ENCODE measurements at places on chromosomes 11 and 22.
A peak's percentile ranks its signal among the peaks of the same experiment; 100 is the strongest.

DNA sequence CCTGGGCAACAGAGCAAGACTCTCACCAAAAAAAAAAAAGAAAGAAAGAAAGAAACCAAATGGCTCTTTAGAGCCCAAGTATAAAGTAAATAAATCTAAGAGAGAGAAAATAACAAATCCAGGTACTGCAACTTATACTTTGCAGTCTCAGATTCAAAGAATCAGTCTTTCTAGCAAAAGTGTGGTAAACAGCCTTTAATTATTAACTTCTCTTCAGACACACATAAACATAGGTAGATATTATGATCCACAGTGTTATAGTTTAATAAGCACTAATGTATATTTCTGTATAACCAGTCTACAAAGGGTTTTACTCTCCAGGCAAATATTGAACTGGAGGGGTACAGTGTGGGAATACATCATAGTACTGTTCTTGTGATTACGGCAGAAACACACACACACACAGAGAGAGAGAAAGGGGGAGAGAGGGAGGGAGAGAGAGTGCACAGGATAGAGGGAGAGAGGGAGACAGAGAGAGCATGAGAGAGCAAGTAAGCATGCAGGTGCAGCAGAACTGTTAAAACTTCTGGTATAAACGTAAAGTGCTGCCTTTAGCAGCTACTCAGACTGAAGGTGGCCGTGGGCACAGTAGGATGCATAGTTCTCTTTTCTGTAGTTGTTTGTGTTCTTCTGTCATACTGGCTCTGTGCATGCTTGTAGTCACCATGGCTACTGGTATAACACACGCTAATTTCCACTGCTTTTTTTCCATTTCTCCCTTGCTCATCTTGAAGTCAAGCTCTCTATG lies 32.3 kb downstream of the MTMR2 start:
- DNase-seq, result no peak

- no peak for DNase-seq
Observed at GRCh38 chr22:26143806-26144325, 25.4 kb upstream of the SEZ6L start.

DNA sequence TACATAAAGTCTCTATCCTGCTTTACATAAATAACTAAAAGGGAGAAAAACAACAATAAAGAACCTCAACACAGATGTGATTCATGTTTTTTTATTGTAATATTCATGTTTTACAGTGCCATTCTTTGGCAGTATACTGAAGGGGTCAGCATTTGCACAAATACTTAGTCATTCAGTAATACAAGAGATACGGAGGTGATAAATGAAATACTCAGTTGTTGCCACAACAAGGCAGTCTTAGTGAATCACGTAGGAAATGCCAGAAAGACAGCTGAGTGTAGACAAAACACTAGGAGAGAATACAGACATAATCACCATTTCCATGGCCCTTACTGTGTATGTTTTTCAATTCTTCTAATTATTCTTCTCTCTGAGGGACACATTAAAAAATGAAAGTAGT lies 910.4 kb downstream of the METTL15 start:
- no peak for DNase-seq

DNA sequence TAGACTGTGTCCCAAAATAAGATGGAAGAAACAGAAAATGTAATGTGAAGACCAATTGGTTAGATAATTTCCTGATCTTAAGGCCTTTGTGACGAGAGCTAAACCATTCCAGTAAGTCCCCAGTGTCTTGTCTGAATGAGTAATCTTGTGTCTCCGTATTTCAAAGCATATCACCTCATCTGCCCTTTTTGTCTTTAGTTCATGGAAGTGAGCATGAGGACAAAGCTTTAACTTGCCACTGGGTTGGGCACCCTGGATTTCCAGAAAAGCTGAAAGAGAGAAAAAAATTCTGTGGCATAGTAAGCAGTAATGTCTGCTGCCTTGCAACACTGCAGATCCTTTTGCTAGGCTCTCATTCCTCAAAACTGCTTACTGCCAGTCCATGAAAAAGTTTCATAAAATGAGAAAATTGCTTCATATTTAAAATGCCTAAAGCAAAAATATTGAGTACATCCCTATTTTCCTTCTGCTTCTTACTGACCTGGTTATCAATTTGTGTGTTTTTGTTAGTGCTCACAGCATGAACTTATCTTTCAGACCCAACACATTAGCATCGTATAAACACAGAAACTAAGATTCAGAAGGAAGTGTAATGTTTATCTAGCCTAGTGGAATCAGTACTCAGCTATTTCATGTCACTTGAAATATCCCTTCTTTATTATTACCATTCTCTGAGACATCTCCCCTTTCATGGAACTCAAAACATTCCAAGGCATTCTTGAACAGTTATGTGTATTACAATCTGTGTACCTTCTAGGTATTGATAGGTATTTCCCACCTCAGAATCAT lies 5.3 kb downstream of the CASP12 start:
- DNase-seq, result no peak

DNA sequence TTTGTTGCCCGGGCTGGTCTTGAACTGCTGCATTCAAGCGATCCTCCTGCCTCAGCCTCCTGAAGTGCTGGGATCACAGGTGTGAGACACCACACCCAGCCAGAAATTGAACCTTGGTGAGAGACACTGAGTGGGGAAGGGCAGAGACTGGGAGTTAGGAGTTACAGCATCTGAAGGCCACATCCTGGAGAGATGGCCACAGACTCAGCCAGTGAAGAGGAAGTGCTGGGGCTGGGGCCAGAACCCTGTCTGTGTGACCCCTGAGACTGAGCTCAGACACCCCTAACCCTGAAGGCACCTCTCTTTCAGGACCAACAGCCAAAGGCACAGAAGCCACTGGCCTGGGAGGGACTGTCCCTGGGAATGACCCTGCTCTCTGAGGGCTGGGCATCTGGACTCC lies 33.8 kb downstream of the TXN2 start:
- DNase-seq, result no peak

DNA sequence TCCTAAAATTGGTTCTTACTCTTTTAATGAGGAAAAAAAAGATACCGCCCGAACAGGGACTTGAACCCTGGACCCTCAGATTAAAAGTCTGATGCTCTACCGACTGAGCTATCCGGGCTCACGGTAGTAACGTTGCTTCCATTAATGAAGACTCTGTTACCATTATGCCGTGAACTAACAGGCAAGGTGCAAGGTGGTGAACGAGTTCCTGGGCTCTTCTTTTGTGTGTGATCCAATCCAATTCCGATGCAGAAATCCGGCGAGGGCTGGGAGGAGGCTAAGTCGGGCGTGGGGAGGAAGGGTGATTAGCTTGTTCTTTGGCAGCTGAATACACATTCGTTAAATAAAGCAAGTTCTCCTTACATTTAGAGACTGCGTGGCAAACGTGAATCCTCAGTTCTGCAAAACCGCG lies 49.0 kb downstream of the OR4D9 start:
- peak; percentile 39 for DNase-seq

DNA sequence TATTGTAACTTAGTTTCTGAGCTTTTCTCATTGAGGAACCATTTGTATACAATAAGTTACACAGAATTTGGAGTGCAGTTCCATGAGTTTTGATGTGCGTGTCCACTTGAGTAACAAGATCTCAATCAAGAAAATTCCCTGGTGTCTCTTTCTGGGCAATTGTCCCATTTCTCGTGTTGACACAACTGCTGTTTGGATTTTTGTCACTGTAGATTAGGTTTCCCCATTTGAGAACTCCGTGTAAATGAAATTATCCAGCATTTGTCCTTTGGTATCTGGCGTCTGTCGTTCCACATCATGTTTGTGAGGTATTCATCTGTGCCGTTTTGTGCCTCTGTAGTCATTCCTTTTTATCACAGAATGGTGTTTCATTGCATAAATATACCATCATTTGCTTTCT lies 547.0 kb downstream of the TBC1D22A start:
- DNase-seq, result no peak

GRCh38 chr22:23836281-23836680 lies 2.5 kb downstream of the DERL3 start:
- no peak for DNase-seq

DNA sequence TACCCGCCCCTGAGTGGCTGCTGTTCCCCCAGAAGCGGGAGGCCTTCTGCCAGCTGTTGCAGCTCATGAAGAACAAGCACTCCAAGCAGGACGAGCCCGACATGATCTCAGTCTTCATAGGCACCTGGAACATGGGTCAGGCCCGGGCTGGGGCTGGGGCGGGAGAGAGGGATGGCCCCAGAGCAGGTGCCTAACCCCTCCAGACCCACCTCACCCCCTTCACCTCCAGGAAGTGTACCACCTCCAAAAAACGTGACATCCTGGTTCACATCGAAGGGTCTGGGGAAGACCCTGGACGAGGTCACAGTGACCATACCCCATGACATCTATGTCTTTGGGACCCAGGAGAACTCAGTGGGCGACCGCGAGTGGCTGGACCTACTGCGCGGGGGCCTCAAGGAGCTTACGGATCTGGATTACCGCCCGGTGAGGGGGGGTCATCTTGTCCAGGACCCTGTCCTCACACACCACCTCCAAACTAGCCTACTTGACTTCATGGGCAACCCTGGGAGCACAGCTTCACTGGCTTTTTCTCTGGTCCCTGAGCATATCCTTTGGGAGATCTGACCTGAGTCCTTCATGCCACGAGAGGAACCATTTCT lies 6.3 kb downstream of the INPPL1 start:
- DNase-seq, result no peak

GRCh38 chr11:120797143-120797542 lies 226.8 kb upstream of the TBCEL start:
- no peak for DNase-seq

DNA sequence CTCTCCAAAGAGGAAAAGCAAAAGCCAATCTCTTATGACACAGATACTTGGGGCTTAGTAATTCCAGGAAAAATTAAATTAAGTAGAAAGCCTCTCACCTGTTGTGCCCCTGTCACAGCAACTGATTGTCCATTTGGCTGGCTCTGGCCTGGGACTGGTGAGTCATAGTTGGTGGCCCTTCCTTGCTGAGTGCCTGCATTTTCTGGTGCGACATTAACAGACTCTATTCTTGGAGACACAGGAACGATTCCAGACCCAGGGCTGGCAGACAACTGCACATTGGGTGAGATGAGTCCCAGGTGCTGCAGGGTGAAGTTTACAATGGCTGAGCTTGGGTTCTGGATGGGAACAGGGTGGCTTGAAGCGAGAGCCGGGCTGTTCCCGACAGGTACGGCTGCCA lies 15.6 kb downstream of the E2F8 start:
- DNase-seq, result no peak

DNA sequence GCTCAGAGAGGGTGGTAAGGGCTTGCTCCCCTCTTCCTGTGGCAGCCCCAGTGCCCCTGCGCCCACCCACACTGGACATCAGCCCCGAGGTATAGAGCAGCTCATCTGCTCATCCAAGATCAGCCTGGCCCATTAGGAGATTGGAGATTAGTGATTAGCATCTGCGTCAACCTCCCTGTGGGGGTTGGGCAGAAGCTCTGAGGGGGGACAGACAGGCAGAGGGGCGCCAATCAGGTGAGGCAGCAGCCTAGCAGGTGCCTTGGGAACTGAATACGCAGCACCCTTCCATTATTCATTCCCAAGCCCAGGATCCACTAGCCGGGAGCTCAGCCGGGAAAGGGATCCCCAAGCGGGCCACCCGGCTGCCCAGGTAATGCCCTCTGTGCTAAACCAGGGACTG lies 11.0 kb downstream of the SMTN start:
- no peak for DNase-seq

- no peak for DNase-seq
Observed at GRCh38 chr11:47536915-47537314, 16.0 kb downstream of the CELF1 start.

GRCh38 chr22:20552443-20553401 lies 45.3 kb downstream of the MED15 start:
- no peak for DNase-seq

DNA sequence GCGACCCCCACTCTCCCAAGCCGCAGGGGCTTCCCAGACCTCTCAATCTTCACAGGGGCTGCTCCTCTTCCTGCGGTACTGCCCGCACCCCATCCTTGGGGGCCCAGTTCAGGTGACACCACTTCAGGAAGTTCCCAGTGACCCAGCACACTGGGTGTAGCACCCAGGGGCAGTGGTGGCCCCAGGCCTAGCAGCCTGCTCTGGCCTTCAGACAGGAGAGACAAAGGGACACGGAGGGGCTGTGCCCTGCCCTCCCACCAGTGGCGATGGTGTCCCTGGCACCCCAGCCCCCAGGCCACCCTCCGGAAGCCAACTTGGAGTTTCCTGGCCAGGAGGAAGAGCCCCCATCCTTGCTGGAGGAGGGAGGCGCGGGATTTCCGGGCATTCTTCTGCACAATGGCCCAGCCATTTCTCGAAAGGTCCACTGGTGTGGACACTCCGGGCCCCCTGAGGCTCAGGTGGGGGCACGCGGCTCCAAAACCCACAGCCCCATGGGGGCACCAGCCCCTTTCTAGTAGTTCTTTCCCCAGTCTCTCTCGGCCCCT lies 978 bp upstream of the CLDN5 start:
- DNase-seq, result no peak

DNA sequence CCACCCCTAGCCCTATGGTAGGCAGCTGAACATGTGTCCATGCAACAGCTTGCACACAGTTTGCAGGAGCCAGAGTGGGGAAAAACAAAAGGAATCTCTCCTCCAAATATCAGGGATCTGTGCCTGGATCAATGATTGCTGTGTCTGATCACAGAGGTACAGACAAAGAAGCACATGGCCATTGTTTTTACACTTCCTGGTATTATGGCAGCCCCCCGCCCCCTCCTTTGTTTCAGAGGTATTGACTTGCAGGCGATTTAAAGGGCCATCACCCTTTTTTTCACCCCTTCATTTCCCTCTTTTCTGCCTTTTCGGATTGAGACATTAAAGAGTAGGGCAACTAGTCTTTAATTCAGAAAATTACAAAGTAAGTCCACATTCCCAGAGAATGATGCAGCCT lies 453.0 kb upstream of the LUZP2 start:
- DNase-seq, result no peak

- no peak for DNase-seq
Observed at GRCh38 chr11:35170503-35170902, 31.5 kb downstream of the CD44 start.

GRCh38 chr11:92026664-92027063 lies 198.0 kb upstream of the FAT3 start:
- DNase-seq, result no peak

- DNase-seq, result no peak
Observed at GRCh38 chr11:70352601-70353000, 45.7 kb upstream of the CTTN start.

GRCh38 chr22:35749808-35750207 lies 32.1 kb downstream of the APOL5 start:
- no peak for DNase-seq

- no peak for DNase-seq
Observed at GRCh38 chr22:45207981-45208664, 32.6 kb downstream of the KIAA0930 start.

DNA sequence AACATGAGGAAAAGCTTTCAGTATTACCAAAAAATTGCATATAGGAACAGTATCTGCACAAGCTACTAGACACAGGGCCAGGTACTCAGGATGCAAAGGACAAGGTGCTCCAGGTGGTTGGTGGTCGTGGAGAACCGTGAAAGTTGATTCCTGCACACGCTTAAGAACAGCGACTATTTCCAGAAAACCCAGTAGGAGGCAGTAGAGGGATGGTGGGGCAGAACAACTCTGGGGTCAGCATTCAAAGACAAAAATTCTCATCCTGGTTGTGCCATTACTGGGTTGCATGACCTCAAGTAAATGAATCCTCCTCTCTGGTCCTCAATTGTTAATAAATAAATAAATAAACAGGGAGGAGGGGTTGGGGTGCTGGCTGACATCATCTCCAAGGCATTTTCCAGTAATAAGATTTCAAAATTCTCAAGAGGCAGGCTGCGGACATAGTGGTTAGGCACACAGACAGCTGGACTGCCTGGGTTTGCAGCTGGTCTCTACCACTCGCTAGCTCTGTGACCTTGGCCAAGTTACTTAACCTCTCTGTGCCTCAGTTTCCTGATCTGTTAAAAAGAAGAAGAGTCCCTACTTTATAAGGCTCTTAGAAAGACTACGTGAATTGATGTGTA lies 89.6 kb downstream of the ISX start:
- DNase-seq, result no peak

All from NCI-H187 (cell line).